Hematopoietic multipotent progenitor cell treated with erythropoietin and hydrocortisone succinate and interleukin-3 and kit ligand, for 4 days (in vitro differentiated cells): ENCODE measurements at places on chromosomes 4 and X.

GRCh38 chr4:177441061-177441802, 1.0 kb downstream of the AGA start:
- peak; percentile 86 for DNase-seq

GRCh38 chrX:39762266-39762841, 335.4 kb downstream of the BCOR start:
- DNase-seq, result no peak

DNA sequence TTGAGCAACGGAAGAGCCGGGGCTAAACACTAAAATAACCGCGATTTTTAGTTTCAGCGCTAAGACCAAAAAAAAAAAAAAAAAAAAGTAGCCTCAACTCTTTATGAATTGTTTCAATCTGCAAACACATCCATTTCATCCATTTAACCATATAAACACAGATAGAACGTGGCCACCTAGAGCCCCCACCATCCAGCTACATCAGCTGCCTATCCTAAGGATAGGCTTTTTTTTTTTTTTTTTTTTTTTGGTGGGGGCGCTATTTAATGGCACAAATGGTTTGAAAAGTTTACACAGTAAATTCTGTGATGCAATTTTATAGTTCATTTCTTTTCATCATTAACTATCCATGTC, 492 bp upstream of the HDAC8 start:
- no peak for DNase-seq

DNA sequence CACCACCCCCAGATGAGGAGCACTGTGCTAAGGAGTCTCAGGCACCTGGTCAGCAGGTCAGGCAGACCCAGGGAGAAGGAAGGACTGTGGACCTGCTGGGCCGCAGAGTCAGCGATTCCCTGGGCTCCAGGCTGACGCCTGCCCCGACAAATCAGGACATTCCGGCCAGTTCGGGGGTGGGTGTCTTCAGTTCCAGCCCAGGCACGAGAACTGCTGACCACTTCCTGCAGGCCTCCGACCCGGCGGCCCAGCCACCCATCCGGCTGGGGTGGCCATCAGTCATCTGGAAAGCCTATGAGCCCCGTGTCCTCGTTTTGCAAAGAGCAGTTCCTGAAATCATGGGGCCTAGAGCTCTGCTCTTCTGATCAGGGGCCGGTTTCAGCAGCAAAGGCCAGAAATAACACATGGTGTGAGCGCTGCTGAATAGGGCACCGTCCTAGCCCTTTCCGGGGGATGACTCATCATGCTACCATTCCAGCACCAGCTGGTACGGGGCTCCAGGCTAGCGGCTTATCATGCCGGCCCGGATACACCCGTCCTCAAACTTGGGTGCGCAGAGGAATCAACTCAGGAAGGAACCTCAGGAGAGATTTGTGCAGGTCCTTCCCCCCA, 7.8 kb upstream of the SH3TC1 start:
- DNase-seq, result peak; percentile 96

- no peak for DNase-seq
These were observed 1.1 kb upstream of the UBE2D3 start for GRCh38 chr4:102828497-102828808.

- DNase-seq, result no peak
These were observed 30.3 kb downstream of the FAM53A start for GRCh38 chr4:1653776-1654175.

GRCh38 chrX:154779261-154779660, 16.6 kb downstream of the DKC1 start:
- DNase-seq, result no peak

- DNase-seq, result no peak
These were observed 8.8 kb downstream of the TMPRSS11D start for GRCh38 chr4:67874986-67875385.

DNA sequence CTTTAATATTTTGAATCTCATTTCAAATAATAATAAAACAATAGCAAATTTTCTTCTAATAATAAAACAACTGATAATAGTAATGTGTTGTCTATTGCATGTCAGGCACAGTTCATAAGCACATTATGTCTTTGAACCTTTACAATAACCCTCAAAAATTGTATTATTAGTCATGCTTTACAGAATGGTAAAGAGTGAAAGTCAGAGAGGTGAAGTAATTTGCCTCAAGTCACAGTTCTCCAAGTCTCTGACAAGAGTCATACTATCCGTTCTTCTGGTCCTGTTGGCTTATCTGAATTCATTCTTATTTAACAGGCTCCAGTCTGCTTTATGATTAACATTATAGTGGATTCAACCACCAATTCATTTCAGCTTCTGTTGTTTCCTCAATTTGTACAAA, 313.0 kb downstream of the AFF2 start:
- DNase-seq, result no peak

- DNase-seq, result no peak
These were observed 84.5 kb upstream of the DKK2 start for GRCh38 chr4:107120661-107121060.

- DNase-seq, result no peak
These were observed 114.5 kb upstream of the FAM9C start for GRCh38 chrX:13158911-13159310.

DNA sequence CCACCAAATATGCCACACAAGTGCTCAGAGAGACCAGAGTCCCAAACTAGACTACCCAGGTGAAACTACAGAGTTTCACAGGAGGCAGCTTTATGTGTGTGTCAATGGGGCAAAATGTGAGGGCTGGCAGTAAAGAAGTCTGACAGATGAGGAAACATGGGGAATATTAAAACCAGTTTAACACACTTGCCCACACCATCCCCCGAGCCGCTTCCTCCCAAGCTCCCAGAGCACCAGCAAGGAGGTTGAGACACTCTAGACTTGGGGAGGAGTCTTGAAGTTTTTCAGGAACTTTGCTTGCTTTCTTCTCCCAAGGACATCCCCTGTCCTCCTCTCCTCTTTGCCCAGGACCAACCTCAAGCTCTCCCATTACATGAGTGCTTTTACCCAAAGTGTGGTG, 94.7 kb upstream of the SPRY1 start:
- no peak for DNase-seq

GRCh38 chrX:65610040-65610439, 57.4 kb upstream of the MSN start:
- DNase-seq, result peak; percentile 87

- DNase-seq, result no peak
These were observed 216.4 kb upstream of the GYPA start for GRCh38 chr4:144356941-144357381.

- DNase-seq, result no peak
These were observed 57.2 kb downstream of the FBXW7 start for GRCh38 chr4:152478461-152479237.

- no peak for DNase-seq
These were observed 82.1 kb upstream of the TCEAL2 start for GRCh38 chrX:102043380-102043779.

GRCh38 chrX:82161195-82161594, 959.3 kb downstream of the SH3BGRL start:
- no peak for DNase-seq

- DNase-seq, result peak; percentile 68
These were observed 36.6 kb downstream of the IRF2 start for GRCh38 chr4:184437565-184438265.

DNA sequence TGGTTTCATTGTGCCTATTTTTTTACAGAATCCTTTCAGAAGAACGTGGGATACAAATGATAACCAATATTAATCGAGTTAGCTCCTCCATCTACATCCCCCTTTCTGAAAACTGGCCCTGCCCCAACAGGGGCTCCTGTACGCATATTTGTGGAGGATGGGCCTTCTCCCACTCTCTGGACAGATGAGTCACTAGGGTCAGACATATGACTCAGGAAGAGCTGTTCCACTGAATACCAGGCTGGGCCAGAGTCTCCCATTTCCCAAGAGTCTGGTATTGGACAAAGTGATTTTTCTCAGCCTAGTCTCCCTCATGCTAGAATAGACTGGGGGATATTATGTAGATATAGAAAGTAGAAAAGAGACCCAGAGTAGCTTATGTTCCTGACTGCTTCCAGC, 142.4 kb downstream of the TSPAN5 start:
- no peak for DNase-seq

- DNase-seq, result no peak
These were observed 190.6 kb downstream of the MID1IP1 start for GRCh38 chrX:38991656-38992440.

GRCh38 chrX:15221321-15221720, 48.6 kb downstream of the ASB9 start:
- no peak for DNase-seq
